ENCODE measurements at places on chromosomes 1 and 21. TPM values are rescaled to one million over a fixed set of nuclear protein-coding genes. Genes with fewer than 3 reads are reported as not detected.

GRCh38 chr1:1535201-1536018, 5.0 kb downstream of the TMEM240 start:
- no peaks in the 10 kb centered on the region for H3K27me3 ChIP-seq
- no peak for DNase-seq
- H3K36me3 ChIP-seq: no peaks in the 10 kb centered on the region
- H3K4me3 ChIP-seq: no peak overlapping the region

- H3K36me3 ChIP-seq: no peaks in the 10 kb centered on the region
- peaks cover 28% of the 10 kb centered on the region for H3K27me3 ChIP-seq
- no peak overlapping the region for H3K27ac ChIP-seq
- DNase-seq: no peak
- no peaks in the 10 kb centered on the region for H3K4me1 ChIP-seq
Measured at GRCh38 chr21:44704636-44705001, 6.8 kb downstream of the TSPEAR start.

GRCh38 chr1:234923626-234924025, 205.0 kb downstream of the TOMM20 start:
- no peaks in the 10 kb centered on the region for H3K27me3 ChIP-seq
- no peak for DNase-seq
- no peak overlapping the region for H3K4me3 ChIP-seq
- H3K27ac ChIP-seq: no peak overlapping the region
- H3K36me3 ChIP-seq: no peaks in the 10 kb centered on the region

- H3K4me1 ChIP-seq: no peaks in the 10 kb centered on the region
- peak; percentile 48 for DNase-seq
- no peaks in the 10 kb centered on the region for H3K36me3 ChIP-seq
- H3K27me3 ChIP-seq: no peaks in the 10 kb centered on the region
Measured at GRCh38 chr21:16534408-16535101, 804.8 kb downstream of the USP25 start.

- no peaks in the 10 kb centered on the region for H3K36me3 ChIP-seq
- DNase-seq: no peak
- H3K27ac ChIP-seq: no peak overlapping the region
- no peaks in the 10 kb centered on the region for H3K4me1 ChIP-seq
- H3K4me3 ChIP-seq: no peak overlapping the region
Measured at GRCh38 chr1:154717528-154717924, 109.5 kb upstream of the ADAR start.

DNA sequence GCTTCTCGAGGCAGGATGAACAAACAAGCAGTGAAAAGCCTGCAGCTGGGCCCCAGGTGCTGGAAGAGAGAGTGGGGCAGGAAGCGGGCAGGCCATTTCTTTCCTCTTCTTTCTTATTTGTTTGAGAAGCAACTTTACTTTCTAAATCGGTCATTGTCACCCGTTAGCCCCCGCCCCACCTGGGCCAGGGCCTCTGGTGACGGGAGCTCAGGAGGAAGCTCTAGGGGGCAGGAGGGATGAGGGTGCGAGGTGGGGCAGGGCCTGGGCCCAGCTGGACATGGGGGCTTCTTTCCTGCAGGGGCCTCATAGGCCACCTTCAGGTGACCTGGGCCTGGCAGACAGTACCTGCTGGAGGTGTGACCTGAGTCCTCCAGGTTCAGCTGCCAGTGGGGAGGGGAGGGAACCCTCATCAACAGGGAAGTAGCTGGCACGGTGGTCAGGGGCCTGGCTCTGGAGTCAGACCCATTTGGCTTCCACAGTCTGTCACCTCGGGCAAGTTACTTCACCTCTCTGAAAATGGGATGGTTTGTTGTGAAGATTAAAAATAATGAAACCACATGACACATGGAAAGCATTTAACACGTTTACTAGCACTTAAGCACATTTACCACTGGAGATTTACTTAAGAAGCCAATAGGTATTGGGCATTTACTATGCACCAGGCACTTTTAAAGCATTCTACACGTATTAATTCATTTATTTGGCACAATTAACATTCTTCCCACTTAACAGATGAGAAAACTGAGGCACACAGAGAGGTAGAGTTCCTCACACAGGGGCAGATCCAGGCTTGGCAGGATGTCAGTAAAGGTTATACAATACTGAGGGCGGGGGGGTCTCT, 54.1 kb upstream of the ID3 start:
- H3K27me3 ChIP-seq: no peaks in the 10 kb centered on the region
- H3K4me3 ChIP-seq: no peak overlapping the region
- H3K27ac ChIP-seq: no peak overlapping the region
- no peak for DNase-seq

- H3K4me3 ChIP-seq: no peak overlapping the region
- H3K27me3 ChIP-seq: no peaks in the 10 kb centered on the region
- DNase-seq: no peak
- no peaks in the 10 kb centered on the region for H3K36me3 ChIP-seq
- no peaks in the 10 kb centered on the region for H3K4me1 ChIP-seq
Measured at GRCh38 chr21:40936771-40937261, 89.9 kb upstream of the DSCAM start.

GRCh38 chr1:31798433-31799195, 17.2 kb downstream of the SPOCD1 start:
- H3K27ac ChIP-seq: no peak overlapping the region
- no peaks in the 10 kb centered on the region for H3K4me1 ChIP-seq
- no peak overlapping the region for H3K4me3 ChIP-seq
- no peaks in the 10 kb centered on the region for H3K36me3 ChIP-seq

GRCh38 chr1:65002508-65003315, 36.4 kb upstream of the JAK1 start:
- no peaks in the 10 kb centered on the region for H3K36me3 ChIP-seq
- DNase-seq: peak; percentile 81
- H3K4me3 ChIP-seq: peak overlapping the region; percentile 57
- H3K27me3 ChIP-seq: no peaks in the 10 kb centered on the region
- peaks cover 3% of the 10 kb centered on the region for H3K4me1 ChIP-seq

- peaks cover 3% of the 10 kb centered on the region for H3K4me1 ChIP-seq
- no peak overlapping the region for H3K27ac ChIP-seq
- no peaks in the 10 kb centered on the region for H3K36me3 ChIP-seq
- H3K4me3 ChIP-seq: no peak overlapping the region
Measured at GRCh38 chr1:111882559-111882958, 106.9 kb downstream of the KCND3 start.

DNA sequence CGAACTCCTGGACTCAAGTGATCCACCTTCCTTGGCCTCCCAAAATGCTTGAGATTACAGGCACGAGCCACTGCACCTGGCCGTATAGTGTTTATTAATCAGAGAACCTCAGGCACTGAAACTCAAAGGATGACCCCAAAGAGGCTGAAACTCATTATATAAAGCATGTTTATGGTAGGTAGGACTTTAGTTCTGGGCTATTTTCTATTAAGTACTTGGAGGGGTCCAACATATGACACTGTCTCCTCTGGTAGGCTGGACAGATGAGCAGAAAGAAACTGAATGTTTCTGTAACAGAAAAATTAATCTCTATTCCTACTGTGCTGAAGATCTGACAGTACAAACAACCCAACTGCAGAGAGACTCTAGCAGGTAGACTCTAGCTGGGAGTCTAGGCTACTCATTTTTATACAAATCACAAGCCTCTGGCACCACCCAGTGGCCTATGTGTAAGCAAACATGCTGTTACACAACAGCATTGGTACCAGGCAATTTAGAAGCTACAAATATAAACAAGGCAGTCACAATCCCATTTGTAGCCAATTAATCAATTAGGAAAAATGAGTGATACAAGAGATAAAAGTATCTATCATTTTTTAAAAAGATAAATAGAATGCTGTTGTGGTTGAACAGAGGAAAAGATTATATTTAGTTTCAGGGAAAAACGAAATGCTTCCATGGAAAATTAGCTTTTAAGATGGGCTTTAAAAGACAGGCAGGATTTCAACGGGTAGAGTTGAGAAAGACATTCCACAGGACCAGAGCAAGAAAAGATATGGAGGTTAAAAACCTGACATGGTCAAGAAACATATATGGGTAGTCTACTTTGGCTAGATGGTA, 10.4 kb downstream of the DCAF8 start:
- H3K4me1 ChIP-seq: no peaks in the 10 kb centered on the region
- peak; percentile 72 for DNase-seq
- no peaks in the 10 kb centered on the region for H3K27me3 ChIP-seq
- no peak overlapping the region for H3K4me3 ChIP-seq
- H3K36me3 ChIP-seq: no peaks in the 10 kb centered on the region
- H3K27ac ChIP-seq: no peak overlapping the region

DNA sequence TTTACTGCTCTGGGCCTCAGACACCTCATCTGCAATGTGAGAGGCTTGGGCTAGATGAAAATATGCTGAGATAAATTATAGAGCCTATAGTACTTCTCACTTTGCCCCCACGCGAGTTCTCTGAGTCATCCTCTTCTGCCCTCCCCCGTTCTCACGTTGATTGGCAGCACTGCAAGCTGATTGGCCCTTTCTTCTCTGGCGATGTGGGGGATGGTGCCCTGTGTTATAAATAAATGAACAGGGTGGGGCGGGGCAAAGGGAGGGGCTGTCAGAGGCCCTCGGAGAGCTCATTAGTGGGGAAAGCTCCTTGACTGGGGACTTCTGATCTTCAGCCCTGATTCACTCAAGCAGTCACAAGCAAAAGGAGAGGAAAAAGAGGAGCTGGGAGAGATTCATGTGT, 64.3 kb upstream of the ZC3H12A start:
- H3K27ac ChIP-seq: no peak overlapping the region
- no peak overlapping the region for H3K4me3 ChIP-seq
- H3K36me3 ChIP-seq: no peaks in the 10 kb centered on the region
- no peak for DNase-seq

DNA sequence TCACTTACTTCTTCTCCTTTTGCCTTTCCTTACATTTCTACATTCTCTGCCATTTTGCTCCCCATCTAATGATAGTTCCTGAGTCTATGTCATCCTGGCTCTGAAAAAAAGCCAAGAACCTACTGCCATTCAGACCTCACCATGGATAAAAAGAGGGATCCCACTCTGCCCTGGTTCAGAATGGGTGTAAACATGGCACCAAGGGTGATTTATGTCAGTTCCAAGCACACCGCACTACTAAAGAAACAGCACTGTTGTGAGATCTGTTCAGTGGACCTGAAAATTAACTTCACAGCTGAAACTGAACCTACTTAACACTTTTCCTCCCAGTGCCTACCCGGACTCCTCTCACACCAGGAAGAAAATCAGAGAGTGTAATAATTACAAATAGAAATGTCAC, 72.3 kb upstream of the NTPCR start:
- DNase-seq: no peak
- no peak overlapping the region for H3K4me3 ChIP-seq
- H3K36me3 ChIP-seq: no peaks in the 10 kb centered on the region
- no peaks in the 10 kb centered on the region for H3K27me3 ChIP-seq
- H3K4me1 ChIP-seq: no peaks in the 10 kb centered on the region

DNA sequence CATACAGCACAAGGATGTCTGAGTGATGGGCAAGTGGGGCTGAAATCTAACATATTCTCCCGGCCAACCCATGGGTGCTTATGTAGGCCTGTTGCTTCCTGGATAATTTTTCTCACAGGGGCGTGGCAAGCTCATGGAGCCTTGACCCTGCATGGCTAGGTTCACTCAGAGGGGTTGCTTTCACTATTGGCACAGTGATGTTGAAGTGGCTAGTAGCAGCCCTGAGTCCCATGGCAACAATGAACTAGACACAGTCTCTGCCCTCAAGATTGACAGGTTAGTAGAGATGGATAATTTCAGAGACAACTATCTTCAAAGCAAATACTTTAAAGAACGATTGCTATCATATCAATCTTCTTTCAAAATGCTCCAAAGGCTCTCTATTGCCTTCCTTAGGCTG, 6.5 kb upstream of the MAB21L3 start:
- no peaks in the 10 kb centered on the region for H3K36me3 ChIP-seq

- H3K4me3 ChIP-seq: no peak overlapping the region
- DNase-seq: no peak
- no peaks in the 10 kb centered on the region for H3K36me3 ChIP-seq
- no peak overlapping the region for H3K27ac ChIP-seq
- H3K4me1 ChIP-seq: no peaks in the 10 kb centered on the region
Measured at GRCh38 chr1:42368096-42368795, 12.3 kb upstream of the RIMKLA start.

- H3K27me3 ChIP-seq: no peaks in the 10 kb centered on the region
- DNase-seq: no peak
- H3K36me3 ChIP-seq: no peaks in the 10 kb centered on the region
- no peaks in the 10 kb centered on the region for H3K4me1 ChIP-seq
- H3K27ac ChIP-seq: peak overlapping the region; percentile 95
Measured at GRCh38 chr1:153985341-153985912, 712 bp downstream of the RAB13 start.

- no peak overlapping the region for H3K4me3 ChIP-seq
- no peaks in the 10 kb centered on the region for H3K27me3 ChIP-seq
- H3K36me3 ChIP-seq: no peaks in the 10 kb centered on the region
- H3K4me1 ChIP-seq: no peaks in the 10 kb centered on the region
Measured at GRCh38 chr21:29718081-29718815, 221.5 kb downstream of the GRIK1 start.

GRCh38 chr1:116766616-116767469, 12.6 kb downstream of the CD2 start:
- no peak for DNase-seq
- H3K27me3 ChIP-seq: no peaks in the 10 kb centered on the region
- H3K27ac ChIP-seq: no peak overlapping the region
- H3K4me3 ChIP-seq: no peak overlapping the region

BRWD1 gene
- total RNA-seq: 83.8 TPM

SGIP1 gene
- 38.4 TPM for total RNA-seq

ZMYND12 gene
- 12.7 TPM for total RNA-seq

NECTIN4 gene
- 18.6 TPM for total RNA-seq

CRP gene
- 0.55 TPM for total RNA-seq

NMNAT2 gene
- total RNA-seq: 0.27 TPM

SHE gene
- total RNA-seq: 29.9 TPM

LMOD1 gene
- total RNA-seq: 190 TPM

PDPN gene
- total RNA-seq: 19.5 TPM

DIPK1A gene
- total RNA-seq: 9.2 TPM

All from prostate gland (tissue), 2 donors.